Smooth muscle cell of the brain vasculature (primary cell): ENCODE measurements at places on chromosomes 16 and 17.

GRCh38 chr16:4401510-4401909 is 14.9 kb downstream of the CORO7 start:
- no peak for DNase-seq

DNA sequence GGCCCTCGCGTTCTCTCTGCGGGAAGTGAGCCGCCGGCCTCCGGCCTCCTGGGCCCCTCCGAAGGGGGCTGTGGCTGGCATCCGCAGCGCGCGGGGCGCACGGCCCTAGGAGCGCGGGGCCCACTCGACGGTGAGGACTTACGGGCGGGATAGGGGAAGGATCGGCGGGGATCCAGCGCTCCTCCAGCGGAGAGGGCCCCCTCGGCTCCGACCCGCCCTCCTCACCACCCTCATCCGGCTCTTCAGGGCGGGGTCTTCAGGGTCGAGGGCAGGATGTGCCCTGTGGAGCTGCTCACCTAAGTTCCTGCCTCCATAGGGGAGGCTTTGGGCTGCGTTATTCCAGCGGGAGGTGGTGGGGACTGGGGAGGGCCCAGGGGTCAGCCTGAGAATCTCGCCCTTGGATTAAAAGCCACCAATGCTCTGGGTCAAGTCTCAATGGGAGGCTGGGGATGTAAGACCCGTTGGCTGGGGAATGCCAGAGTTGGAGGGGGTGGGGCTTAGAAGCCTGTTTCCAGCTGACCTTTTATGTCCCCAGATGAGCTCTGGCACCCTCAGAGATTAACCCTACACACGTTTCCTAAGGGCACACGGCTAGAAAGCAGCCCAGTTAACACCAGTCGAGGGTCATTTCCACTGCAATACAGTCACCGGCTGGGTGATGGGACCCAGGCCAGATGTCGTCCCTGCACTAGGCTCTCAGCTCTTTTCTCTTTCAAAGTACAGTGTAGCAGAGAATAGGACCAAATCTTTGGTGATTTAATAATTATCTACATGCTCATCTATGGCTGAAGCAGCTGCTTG is 13.4 kb downstream of the TBX2 start:
- DNase-seq, result no peak

GRCh38 chr16:8581831-8582580 is 8.3 kb downstream of the TMEM114 start:
- peak; percentile 67 for DNase-seq

- no peak for DNase-seq
These were observed 45.0 kb downstream of the SRCIN1 start for GRCh38 chr17:38560503-38561318.

- DNase-seq, result no peak
These were observed 8.7 kb upstream of the ETV4 start for GRCh38 chr17:43554857-43555256.

DNA sequence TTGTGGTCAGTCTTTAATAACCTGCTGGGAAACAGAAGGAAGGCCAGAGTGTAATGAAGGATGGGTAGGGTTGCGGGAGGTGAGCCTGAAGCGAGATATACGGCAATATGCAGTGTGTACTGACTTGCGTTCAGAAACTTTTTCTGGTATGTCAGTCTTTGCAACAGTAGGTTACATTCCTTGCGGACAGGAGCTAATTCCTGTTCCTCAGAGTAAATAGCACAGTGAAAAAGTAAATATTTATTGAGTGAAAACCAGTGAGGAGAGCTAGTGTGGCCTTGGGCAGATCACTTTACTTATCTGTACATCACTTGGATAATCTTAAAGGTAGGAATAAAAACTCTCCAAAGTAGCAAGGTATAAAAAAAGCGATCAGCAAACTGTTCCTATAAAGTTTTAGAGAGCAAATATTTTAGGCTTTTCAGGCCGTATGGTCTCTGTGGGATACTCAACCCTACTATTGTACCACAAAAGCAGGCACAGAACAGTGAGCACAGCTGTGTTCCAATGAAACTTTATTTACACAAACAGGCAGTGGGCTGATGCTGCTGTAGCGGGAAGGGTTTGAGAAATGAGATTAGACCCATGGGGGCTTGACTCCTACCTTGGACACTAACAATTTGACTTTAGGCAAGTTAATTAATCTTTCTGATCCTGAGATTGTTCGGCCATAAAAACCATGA is 348.0 kb downstream of the UTP18 start:
- no peak for DNase-seq

GRCh38 chr16:749010-749409 is 8.2 kb upstream of the CIAO3 start:
- DNase-seq, result no peak

- DNase-seq, result no peak
These were observed 102.4 kb downstream of the CCT6B start for GRCh38 chr17:34858591-34859565.

DNA sequence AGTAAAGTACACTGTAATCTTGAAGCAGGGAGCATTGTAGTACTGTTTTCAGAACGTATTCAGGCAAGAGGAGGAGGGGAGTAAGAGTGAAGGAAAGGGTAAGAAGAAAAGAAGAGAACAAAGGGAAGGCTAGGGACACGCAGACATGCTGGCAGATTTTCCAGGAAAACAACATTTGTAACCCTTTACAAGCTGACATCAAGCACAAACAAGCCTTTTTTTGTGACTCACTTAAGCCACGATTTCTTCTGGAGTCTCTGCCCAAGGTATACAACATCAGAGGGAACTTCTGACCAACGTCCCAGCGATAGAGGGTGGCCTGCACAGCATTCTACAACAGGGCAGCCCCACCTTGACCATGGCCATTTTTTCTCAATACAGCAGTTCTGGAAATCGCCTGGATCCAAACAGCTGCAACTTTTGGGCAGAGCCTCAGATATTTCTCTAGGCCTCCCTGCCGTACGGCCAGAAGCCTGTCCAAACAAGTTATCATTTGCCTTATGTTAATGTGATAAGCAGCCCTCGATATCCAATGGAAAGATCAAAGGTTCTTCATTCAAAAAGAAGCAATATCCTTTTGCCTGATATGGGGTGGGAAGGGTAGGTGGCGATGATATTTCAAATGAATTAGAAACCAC is 247.3 kb downstream of the ZFHX3 start:
- DNase-seq, result no peak

DNA sequence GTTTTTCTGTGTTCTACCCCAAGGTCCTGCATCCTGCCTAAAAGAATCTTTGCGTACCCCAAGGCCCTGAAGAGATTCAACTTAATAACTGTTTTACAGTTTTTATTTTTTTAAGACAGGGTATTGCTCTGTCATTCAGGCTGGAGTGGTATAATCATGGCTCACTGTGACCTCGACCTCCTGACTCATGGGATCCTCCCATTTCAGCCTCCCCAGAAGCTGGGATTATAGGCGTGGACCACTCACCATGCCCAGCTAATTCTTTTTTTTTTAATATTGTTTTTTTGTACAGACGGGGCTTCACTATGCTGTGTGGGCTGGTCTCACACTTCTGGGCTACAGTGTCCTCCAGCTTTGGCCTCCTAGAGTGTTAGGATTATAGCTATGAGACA is 9.3 kb upstream of the FAAP100 start:
- DNase-seq, result no peak

DNA sequence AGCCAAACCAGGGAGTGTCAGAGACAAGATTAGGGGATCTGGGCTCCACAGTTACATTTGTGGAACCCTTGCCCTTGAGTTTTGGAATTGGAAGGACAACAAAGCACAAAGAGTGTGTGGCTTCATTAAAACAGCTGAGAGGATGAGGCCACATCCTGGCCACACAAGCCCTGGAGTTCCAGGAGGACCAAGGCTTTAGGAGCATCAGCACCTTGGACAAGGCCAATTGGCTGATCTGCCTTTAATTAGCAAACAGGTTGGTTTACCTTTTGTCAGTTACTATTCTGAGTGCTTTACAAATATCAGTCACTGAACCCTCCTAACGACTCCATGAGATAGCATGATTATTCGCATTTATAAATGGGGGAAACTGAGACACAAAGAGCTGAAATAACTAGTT is 54.7 kb downstream of the SLC6A2 start:
- no peak for DNase-seq

DNA sequence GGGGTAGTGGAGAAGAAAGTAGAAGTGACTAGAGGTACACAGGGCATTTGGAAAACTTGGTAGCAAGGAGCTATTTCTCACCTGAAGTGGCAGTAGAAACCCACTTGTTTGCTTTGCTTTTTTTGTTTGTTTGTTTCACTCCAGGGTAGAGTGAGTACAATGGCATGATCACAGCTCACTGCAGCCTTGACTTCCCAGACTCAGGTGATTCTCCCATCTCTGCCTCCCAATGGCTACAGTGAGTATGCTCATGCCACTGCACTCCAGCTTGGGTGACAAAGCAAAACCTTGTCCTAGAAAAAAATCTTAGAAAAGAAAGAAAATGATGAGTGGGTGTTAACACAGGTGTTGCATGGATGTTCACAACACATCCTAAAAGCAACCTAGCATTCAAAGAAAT is 40.4 kb downstream of the SCNN1G start:
- no peak for DNase-seq

GRCh38 chr17:73468221-73468620 is 156.4 kb upstream of the CDC42EP4 start:
- DNase-seq, result no peak

DNA sequence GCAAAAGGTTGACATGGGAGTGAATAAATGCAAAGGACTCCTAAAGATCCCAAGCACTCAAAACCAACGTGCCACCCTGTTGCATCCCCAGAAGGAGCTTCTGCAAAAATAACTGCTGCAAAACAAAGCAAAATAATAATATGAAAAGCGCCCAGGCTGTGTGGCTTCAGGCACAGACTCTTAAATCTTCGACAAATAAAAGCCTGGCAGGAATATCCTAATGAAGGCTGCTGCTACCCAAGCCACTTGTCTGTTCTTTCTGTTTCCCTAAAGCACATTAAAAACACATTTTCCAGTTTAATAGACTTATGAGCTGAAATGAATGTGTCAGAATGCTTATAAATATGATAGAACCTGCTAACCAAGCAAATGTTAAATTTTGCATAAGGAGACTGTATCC is 154.0 kb downstream of the SLC39A11 start:
- no peak for DNase-seq

GRCh38 chr17:82231562-82232321 is 2.9 kb downstream of the SLC16A3 start:
- no peak for DNase-seq

DNA sequence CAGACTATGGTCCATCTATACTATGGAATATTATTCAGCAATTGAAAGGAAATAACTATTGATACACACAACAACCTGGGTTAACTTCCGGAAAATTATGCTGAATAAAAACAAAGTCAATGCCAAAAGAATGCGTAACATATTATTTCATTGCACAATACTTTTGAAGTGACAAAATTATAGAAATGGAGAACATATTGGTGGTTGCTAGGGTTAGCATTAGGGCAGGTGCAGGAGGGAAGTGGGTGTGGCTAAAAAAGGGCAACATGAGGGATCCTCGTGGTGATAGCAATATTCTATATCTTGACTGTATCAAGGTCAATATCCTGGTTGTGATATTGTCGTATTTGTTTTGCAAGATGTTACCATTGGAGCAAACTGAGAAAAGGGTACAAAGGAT is 34.9 kb downstream of the PIK3R5 start:
- DNase-seq, result no peak

DNA sequence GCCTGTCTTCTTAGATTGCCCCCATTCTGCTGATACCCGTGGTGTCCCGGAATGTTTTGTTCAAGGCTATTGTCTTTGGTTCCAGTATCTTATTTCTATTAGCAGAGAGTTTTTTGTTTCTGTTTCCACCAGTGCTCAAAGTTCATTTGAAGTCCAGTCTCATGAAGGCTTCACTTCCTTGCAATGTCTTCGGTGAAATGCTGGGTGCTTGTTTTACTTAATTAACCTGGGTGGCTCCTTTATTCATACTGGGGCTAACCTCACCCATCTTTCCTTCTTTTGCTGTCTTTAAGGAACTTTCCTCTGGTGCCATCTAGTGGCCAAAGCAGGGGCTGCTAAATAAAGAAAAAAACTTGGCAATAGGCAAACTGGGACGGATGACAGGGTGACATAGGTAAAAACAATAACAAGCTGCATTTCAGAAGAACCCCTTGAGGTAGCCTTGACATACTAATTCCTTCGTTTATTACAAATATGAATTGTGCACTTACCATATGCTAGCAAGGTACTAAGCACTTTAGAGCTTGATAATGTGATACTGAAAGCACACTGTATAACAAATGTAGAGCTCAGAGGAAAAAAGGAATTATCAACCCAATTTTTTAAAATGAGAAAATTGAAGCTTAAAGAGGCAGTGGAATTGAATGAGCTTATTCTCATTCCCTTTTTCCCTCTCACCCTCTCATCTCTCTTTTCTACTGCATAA is 2.8 kb upstream of the SMIM36 start:
- peak; percentile 51 for DNase-seq

DNA sequence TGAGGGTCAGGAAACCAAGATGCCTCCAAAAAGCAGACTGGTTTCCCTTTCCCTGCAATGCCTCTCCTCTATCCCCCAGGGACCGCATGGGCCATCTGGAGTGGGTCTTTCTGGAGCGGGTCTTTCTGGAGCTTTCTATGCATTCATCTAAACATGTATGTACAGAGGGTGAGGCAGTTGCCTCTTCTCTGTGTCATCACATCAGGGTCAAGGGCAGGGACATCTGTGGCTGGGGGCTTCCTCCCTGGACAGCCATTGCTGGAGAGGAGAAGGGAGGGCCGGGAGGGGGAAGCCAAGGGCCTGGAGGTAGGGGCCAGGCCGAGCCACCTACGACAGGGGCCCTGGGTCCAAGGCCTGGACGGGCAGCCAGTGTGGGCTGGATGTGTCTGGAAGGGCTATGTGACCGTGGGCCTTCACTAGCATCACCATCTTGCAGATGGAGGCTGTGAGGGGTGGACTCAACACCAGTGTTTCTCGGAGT is 840 bp downstream of the ADCY7 start:
- DNase-seq, result no peak

DNA sequence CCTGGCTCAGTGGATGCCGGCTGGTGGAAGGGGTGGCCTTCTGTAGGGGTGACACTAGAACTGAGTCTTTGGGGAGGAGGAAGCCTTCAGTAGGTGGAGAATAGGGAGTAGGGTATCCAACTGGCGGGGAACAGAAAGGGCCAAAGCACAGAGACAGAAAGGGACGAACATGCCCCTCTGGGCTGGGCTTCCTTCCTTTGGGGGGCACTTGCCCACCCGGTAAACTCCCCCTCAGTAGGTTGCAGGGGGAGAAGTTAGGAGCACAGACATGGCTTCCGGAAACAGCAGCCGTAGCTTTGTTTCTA is 774 bp downstream of the ENGASE start:
- DNase-seq, result no peak
